ENCODE measurements at places on chromosomes 7 and 10. TPM values are rescaled to one million over a fixed set of nuclear protein-coding genes. Genes with fewer than 3 reads are reported as not detected.

Gene TRIM24
- polyA plus RNA-seq, result 8.3 TPM

Gene PPP1R17
- polyA plus RNA-seq, result not detected

Gene SND1
- polyA plus RNA-seq, result 30.6 TPM

Gene SYT15
- polyA plus RNA-seq, result 1.2 TPM

Gene CYCS
- polyA plus RNA-seq, result 336 TPM

Gene ERVW-1
- not detected for polyA plus RNA-seq

Gene VGF
- 0.54 TPM for polyA plus RNA-seq

DNA sequence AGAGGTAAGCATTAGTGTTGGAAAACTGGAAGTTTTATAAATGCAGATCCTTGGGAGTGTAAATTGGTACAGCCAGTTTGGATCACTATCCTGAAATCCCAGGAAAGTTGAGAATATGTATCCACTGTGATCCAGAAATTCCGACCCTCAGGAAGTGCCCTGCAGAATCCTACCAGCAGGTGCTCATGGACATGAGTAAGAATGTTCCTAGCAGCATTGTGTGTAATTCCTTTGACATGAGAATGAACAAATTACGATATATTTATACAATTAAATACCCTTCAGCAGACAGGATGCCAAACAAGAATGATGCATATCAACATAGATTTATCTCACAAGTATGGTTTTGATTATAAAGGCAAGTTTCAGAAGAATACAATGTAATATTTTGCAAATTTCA, 181.6 kb downstream of the XPNPEP1 start:
- H3K27ac ChIP-seq, result no peak overlapping the region
- H3K4me3 ChIP-seq, result no peak overlapping the region

GRCh38 chr7:99108613-99109012, 35.3 kb downstream of the SMURF1 start:
- H3K27ac ChIP-seq, result peak overlapping the region; percentile 27
- H3K36me3 ChIP-seq, result peaks cover 5% of the 10 kb centered on the region

DNA sequence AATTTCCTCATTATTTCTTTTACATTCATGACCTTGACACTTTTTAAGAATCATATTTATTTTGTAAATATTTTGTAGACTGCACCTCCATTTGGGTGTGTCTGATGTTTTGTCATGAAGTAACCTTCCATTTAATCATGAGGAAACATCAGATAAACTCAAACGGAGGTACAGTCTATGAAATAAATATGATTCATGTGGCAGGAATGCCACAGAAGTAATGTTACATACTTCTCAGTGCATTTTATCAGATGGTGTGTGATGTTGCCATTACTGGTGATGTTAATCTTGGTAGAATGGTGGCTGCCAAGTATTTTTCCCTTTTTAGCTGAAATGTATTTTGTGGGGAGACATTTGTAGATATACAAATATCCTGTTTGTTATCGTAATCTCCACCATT, 64.9 kb downstream of the ZNF37A start:
- H3K4me1 ChIP-seq, result no peaks in the 10 kb centered on the region
- H3K4me3 ChIP-seq, result no peak overlapping the region
- H3K36me3 ChIP-seq, result no peaks in the 10 kb centered on the region
- H3K27ac ChIP-seq, result no peak overlapping the region
- no peak for DNase-seq
- no peaks in the 10 kb centered on the region for H3K27me3 ChIP-seq

- no peaks in the 10 kb centered on the region for H3K36me3 ChIP-seq
- H3K4me1 ChIP-seq, result no peaks in the 10 kb centered on the region
- H3K4me3 ChIP-seq, result no peak overlapping the region
Observed at GRCh38 chr7:16851829-16852228, 30.0 kb downstream of the AGR3 start.

DNA sequence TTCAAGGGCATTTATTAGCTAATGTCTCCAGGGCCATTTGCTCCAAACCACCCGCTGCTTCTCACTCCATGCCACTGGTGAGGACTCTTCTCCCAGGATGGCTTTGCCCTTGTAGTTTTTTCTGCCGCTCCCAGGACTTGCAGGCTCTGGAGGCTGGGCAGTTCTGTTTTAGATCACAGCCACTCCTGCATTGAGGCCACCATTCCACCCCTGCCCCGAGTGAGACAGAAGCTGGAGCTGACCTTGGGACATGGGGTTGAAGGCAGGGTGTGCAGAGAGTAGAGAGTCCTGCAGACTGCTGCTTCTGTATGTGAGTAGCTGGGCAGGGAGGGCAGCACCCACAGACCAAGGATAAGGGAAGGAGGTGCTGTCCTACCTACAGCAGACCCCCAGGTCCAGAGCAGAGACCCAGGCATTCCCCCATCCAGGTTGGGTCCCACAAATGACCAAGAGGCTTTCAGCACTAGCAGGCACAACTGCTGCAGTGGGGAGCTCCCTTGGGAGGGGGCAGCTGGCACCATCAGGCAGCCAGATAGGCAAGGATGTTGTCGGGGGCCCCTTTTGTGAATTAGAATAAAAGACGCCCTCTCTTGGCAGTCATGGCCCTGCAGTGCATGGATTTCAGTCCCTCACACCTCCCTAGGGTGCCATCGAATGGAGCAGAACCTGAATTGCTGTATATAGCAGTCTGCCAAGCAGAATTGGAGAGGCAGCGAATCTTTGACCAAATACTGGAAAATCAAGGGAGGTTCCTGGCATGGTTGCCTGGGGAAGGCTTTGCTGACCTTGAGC, 22.7 kb upstream of the ADCYAP1R1 start:
- H3K4me1 ChIP-seq, result no peaks in the 10 kb centered on the region
- DNase-seq, result no peak
- no peaks in the 10 kb centered on the region for H3K36me3 ChIP-seq
- no peak overlapping the region for H3K4me3 ChIP-seq
- no peak overlapping the region for H3K27ac ChIP-seq

GRCh38 chr7:1616741-1617140, 46.9 kb upstream of the PSMG3 start:
- no peaks in the 10 kb centered on the region for H3K27me3 ChIP-seq
- H3K36me3 ChIP-seq, result no peaks in the 10 kb centered on the region
- no peaks in the 10 kb centered on the region for H3K4me1 ChIP-seq
- no peak overlapping the region for H3K27ac ChIP-seq
- no peak overlapping the region for H3K4me3 ChIP-seq

GRCh38 chr10:43901744-43902504, 253.2 kb upstream of the ZNF32 start:
- H3K36me3 ChIP-seq, result no peaks in the 10 kb centered on the region
- H3K27me3 ChIP-seq, result no peaks in the 10 kb centered on the region
- no peak overlapping the region for H3K4me3 ChIP-seq
- H3K27ac ChIP-seq, result no peak overlapping the region
- no peak for DNase-seq
- peaks cover 23% of the 10 kb centered on the region for H3K4me1 ChIP-seq

DNA sequence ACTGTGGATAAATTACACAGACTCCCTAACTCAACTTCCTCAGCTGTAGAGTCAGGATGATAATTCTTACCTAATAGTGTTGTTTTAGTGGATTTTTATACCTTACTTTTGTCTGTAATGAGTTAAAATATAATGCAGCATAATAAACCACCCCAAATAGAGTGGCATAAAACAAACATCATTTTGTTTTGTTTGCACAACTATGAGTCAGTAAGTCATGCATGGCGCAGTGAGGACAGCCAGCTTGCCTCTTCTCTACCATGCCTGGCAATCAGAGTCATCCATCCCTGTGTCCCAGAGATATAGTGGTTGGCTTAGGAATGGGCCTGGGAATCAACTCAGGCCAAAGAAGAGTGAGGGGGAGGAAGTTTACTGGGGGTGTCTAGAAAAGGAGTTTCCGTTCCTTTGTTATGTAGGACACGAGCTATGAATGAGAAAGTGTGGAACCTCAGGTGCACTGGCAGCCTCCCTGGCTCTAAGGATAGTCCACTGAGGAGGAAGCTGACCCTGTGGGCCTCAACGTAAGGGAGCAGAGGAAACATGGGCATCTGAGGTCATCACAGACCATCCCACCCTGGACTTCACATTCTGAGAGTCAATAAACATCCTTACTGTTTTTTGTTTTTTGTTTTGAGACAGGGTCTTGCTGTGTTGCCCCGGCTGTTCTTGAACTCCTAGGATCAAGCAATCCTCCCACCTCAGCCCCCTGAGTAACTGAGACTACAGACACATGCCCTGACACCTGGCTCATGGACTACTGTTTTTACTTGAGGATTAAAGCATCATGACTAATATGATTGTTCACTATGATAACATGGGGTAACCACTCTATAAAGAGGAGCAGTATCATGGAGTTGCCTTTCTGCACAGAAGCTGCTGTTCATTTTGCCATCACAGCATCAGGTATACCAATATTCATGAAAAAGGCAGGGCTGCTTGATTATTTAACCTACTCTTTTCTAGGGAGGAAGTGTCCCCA, 21.0 kb upstream of the GRB10 start:
- H3K27ac ChIP-seq, result no peak overlapping the region
- no peaks in the 10 kb centered on the region for H3K36me3 ChIP-seq

- no peaks in the 10 kb centered on the region for H3K36me3 ChIP-seq
- no peaks in the 10 kb centered on the region for H3K27me3 ChIP-seq
- DNase-seq, result no peak
- no peak overlapping the region for H3K4me3 ChIP-seq
Observed at GRCh38 chr10:4334871-4335270, 491.1 kb upstream of the AKR1E2 start.

DNA sequence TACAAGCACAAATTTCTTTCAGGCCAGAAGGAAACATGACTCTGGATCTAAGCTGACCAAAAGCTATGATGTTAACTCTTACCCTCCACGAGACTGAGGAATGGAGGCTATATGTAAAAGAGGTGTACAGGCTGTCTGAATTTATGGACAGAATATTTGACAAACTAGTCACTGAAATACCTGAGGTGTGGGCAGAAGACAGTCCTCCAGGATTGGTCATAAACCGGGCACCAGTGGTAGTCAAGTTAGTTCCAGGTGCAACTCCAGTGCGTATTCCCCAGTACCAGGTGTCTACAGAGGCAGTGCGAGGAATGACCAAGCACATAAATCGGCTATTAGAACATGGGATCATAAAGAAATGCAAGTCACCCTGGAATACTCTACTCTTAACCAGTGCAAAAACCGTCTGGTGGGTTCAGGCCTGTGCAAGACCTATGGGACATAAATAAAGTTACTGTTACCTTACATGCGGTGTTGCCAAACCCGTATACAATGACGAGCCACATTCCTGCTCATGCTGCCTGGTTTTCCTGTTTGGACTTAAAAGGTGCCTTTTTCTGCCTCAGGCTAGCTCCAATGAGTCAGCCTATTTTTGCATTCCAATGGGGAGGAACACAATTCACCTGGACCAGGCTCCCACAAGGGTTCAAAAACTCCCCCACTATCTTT, 6.7 kb upstream of the CYREN start:
- H3K27ac ChIP-seq, result no peak overlapping the region
- no peaks in the 10 kb centered on the region for H3K36me3 ChIP-seq

- no peaks in the 10 kb centered on the region for H3K27me3 ChIP-seq
- H3K4me1 ChIP-seq, result peaks cover 48% of the 10 kb centered on the region
- no peak overlapping the region for H3K4me3 ChIP-seq
- H3K36me3 ChIP-seq, result no peaks in the 10 kb centered on the region
- DNase-seq, result no peak
Observed at GRCh38 chr7:152333134-152333533, 102.7 kb downstream of the KMT2C start.

GRCh38 chr10:32103721-32104120, 47.5 kb upstream of the KIF5B start:
- H3K36me3 ChIP-seq, result no peaks in the 10 kb centered on the region
- H3K4me3 ChIP-seq, result no peak overlapping the region
- H3K27me3 ChIP-seq, result no peaks in the 10 kb centered on the region
- DNase-seq, result no peak

DNA sequence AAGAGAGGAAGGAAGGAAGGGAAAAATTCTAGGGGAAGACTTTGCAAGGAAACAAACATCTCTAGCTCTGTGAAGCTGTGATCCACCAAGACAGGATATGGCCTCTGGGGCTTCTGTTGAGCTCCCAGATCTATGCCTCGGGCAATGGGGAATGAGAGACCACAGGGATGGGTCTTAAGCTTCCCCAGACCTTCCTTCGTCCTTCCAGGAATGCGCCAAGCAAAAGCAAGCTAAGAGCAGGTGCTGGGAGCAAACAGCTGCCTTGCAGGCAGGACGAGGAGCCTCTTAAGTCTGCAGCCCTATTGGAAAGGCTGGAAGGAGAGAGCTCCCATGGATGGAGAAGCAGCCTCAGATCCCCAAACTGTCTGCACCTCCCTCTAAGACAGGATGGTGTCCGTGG, 21.9 kb upstream of the ELN start:
- H3K4me3 ChIP-seq, result no peak overlapping the region
- no peaks in the 10 kb centered on the region for H3K27me3 ChIP-seq
- H3K36me3 ChIP-seq, result no peaks in the 10 kb centered on the region
- no peak for DNase-seq
- H3K4me1 ChIP-seq, result peaks cover 17% of the 10 kb centered on the region
- H3K27ac ChIP-seq, result peak overlapping the region; percentile 33

GRCh38 chr7:37765872-37766525, 82.4 kb upstream of the NME8 start:
- H3K27me3 ChIP-seq, result no peaks in the 10 kb centered on the region
- DNase-seq, result no peak
- H3K4me3 ChIP-seq, result no peak overlapping the region
- no peaks in the 10 kb centered on the region for H3K36me3 ChIP-seq
- no peak overlapping the region for H3K27ac ChIP-seq

DNA sequence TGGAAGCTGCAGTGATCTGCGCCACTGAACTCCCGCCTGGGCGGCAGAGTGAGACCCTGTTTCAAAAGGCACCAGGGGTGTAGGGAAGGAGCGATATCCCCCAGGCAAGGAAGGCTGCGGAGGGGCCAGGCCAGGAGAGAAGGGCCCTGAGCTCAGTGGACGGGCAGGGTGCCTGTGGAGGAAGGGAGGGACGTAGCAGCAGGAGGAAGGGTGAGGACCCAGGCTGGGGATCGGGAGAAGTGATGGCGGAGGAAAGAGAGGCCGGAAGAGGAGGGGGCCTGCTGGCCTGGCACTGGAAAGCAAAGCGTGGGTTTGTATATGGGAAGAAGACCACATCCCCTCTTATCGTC, 45.6 kb downstream of the ALOX5 start:
- H3K36me3 ChIP-seq, result no peaks in the 10 kb centered on the region
- peak overlapping the region; percentile 87 for H3K27ac ChIP-seq
- no peaks in the 10 kb centered on the region for H3K27me3 ChIP-seq
- peak overlapping the region; percentile 37 for H3K4me3 ChIP-seq
- peaks cover 13% of the 10 kb centered on the region for H3K4me1 ChIP-seq

DNA sequence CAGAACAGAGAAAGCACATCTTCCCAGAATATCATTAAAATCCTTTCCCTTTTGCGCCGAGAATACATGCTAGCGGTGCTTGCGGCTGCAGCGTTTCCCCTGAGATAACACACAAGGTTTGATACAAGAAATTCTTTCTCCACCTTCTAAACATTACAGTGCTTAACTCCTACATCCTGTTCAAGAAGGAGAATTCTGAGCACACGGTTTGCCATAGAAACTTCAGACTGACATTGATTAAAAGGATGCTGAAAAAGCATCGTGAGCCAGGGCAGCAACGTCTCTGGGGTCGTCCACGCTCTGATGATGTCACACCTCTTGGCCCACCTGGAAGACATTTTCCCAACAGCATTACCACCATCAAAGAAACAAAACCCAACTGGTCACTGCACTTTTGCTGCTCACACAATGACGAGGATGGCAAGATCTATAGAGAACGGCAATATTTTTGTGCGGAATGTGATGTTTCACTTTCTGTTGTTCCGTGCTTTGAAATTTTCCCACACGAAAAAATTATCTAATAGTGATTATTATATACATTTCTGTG, 27.0 kb upstream of the PRSS1 start:
- H3K27me3 ChIP-seq, result no peaks in the 10 kb centered on the region
- no peaks in the 10 kb centered on the region for H3K4me1 ChIP-seq
- H3K27ac ChIP-seq, result no peak overlapping the region
- no peaks in the 10 kb centered on the region for H3K36me3 ChIP-seq

Data from sigmoid colon (tissue), 7 donors.